Substantia nigra (tissue), 51 donors: ENCODE measurements at places on chromosomes 5 and 9.

GRCh38 chr5:164357395-164358033, 852.1 kb downstream of the MAT2B start:
- DNase-seq, result no peak

DNA sequence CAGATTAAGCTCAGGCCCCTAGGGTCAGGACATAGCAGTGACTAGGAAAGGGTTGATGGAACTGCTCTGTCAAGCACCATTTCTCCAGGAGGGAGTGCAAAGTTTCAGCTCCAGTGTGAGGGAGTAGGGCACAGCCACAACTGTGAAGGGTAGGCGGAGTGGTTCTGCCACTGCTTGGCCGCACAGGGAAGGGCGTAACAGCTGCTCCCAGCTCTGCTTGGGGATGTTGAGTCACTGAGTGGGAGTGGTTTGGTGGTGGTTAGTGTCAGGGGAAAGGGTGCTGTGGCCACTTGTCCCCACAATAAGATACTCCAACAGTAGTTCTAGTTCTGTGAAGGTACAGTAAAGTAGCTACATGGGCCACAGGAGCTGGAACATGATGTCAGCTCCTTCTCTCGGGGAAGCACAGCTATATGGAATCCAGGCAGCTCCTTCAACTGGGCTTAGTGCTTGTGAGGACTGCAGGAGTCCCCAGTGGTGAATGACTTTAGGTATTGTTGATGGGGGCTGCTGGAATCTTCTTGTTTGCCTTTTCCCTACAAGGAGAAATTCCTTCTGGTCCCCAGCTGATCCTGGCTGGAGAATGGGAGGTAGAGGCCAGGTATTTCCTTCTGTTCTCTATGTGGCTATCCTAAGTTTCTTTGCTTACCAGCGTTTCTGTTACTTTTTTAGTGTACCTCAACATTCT, 314.5 kb downstream of the SPATA31D1 start:
- no peak for DNase-seq

DNA sequence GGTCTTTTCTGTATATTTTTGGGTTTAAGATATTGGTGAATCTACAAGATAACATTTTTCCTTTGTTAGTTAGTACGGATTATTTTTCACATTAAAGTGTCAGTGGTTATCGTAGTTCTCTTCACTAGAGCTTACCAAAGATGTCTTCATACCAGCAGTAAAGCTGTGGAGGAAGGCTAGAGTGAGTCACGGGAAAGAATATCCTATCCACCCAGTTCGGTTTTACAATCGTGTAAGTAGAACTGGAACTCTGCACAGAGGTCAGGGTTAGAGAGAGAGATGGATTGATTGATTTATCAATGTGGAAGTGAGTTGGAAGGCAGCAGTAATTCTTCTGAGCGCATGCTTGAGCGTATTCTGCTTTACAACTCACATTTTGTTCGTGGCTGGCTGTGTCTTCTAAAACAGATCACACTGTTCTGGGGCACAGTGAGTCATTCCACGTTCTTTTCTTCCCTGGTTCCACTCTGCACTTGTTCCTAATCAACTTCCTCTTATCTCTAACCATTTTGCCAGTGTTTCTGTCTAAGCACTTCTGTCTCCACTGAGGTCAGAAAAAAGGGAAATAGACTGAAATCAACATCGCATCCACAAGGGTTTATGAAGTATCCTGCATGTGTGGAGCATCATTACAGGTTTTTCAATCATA, 86.5 kb upstream of the ARRDC3 start:
- DNase-seq, result no peak

DNA sequence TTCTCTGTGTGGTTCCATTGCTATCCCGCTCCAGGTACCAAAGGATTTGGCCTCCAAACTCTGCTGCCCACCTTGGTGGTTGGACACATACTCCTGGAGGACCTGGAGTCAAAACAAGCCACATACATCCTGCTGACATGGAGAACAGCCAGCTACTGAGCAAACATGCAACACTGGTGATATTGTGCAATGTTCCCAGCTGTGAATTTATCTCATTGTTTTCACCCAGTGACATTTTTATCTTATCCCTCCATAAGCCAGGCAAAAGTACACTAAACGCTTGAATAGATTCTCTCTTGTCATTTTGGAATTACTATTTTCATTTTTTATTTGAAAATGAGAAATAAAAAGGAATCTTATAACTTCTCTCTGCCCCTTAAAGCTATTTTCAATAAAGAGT, 11.1 kb upstream of the CTSL start:
- no peak for DNase-seq

DNA sequence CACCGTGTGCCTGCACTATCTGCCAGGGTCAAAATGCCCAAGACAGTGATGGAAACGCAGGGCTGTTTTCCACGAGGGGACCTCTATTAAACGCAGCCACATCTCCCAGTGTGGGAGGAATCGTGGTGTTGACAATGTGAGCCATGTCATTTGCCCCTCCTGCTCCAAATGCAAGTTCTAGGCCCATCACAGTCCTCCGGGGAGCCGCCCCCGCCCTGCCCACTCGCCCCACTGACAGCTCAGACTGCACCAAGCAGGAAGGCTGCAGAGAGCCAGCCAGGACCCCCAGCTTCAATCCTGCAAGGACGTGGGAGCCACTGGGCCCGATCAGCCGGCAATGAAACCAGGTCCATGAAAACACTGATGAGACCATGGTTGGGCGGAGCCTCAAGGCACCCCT, 85.9 kb downstream of the VAV2 start:
- DNase-seq, result no peak

DNA sequence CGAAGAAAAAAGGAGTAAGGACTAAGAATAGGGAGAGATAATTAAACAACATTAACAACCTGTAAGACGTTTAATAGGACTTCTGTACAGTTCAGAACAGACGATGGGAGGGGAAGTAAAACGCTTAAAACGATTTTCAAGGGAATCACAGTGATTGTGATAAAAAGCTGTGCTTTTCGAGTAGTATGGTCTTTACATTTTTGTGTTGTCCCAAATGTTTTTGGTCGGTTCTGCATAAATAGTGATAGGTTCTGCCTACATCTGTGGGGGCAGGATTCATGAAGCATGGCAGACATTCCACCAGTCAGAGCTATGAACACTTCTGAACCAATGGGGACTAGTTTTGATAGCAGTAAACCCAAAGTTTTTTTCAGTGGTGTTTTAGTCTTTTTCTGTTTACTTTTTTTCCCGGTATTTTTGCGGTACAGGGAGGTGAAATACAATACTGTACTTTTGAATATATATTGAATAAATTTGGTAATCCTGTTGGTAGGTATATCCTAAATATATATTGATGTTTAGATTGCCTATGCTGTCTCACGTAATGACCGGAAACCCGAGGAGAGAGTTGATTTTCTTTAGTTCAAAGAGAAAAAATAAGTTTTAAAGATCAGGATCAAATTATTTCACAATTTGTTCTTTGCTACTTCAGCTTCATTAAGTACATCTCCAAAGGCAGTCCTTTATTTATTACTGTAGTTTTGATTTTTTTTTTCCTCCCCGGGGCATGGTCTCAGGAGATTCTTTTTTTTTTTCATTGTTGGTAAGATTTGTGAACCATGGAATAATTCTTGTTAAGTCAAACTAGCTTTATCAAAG, 1.3 kb downstream of the ERBIN start:
- no peak for DNase-seq

- DNase-seq, result no peak
Measured at GRCh38 chr9:134065612-134066419, 2.0 kb downstream of the BRD3 start.

- no peak for DNase-seq
Measured at GRCh38 chr5:98796197-98796972, 22.9 kb downstream of the RGMB start.

- DNase-seq, result no peak
Measured at GRCh38 chr9:132346177-132346576, 8.6 kb downstream of the SETX start.

DNA sequence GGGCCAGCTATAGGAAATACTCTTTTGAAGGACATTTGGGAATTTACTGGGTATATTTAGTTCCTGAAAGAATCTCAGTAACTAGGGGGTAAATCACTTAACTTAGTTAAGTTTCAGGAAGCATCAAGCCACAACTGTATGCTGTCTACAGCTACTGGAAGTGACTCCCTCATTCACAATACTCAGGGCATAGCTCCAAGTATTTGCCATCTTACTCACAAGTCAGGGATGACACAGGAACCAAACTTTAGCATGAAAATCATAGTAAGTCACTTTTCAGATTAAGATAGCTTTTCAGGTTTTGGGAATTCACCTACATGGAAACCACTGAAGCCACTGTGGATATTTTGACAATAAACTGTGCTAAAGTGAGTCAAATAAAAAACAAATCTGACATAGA, 242.4 kb upstream of the ATP10B start:
- no peak for DNase-seq

DNA sequence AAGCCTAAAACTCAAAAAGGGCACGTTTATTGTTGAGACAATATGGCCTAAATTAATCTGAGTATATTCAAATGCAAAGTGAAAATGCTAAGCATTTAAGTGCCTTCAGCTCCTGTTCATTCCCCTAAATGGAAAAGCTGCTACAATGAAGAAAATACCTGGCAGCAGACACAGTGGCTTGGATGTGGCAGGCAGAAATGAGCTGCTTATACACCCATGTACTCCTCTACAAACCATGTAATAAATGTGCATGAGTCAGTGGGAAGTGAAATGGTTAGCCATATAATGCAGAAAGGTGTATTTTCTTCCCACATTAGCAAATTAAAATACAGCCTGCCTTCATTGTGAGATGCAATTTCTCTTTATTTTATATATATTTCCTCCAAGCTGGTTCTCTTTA, 859.2 kb upstream of the SEMA6A start:
- no peak for DNase-seq

DNA sequence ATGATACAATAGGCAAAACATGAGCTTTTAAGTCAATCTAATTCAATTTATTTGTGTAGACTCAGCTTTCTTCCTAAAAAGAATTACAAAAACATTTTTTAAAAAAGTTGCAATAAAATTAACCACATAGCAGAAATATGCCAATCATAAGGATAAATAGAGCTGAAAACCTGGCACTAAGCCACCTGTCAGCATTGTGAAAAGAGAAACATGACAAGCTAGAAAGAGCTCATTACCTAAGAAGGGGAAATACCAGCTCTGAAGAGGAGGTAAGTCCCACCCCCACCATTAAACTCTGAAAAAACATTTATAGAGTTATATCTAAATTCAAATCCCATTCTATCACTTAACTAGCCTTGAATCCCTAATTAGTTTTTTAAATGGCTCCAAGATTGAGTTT, 372.9 kb downstream of the OSTF1 start:
- no peak for DNase-seq

GRCh38 chr9:1455766-1456165, 405.6 kb downstream of the DMRT2 start:
- DNase-seq, result no peak

DNA sequence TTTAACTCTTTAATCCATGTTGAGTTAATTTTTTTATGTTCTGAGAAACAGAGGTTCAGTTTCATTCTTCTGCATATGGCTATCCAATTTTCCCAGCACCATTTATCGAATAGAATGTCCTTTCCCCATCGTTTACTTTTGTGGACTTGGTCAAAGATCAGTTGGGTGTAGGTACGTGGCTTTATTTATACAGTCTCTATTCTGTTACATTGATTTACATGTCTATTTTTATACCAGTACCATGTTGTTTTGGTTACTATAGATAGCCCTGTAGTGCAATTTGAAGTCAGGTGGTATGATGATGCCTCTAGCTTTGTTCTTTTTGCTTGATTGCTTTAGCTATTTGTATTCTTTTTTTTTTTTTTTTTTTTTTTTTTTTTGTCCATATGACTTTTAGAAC, 462.0 kb downstream of the HTR1A start:
- no peak for DNase-seq

GRCh38 chr5:175668006-175668405, 10.1 kb downstream of the HRH2 start:
- no peak for DNase-seq
